ENCODE measurements at places on chromosomes 1 and 21.

GRCh38 chr1:179510038-179510437 lies 65.7 kb downstream of the NPHS2 start:
- no peak for DNase-seq

GRCh38 chr1:86356247-86356646 lies 39.9 kb downstream of the ODF2L start:
- no peak for DNase-seq

DNA sequence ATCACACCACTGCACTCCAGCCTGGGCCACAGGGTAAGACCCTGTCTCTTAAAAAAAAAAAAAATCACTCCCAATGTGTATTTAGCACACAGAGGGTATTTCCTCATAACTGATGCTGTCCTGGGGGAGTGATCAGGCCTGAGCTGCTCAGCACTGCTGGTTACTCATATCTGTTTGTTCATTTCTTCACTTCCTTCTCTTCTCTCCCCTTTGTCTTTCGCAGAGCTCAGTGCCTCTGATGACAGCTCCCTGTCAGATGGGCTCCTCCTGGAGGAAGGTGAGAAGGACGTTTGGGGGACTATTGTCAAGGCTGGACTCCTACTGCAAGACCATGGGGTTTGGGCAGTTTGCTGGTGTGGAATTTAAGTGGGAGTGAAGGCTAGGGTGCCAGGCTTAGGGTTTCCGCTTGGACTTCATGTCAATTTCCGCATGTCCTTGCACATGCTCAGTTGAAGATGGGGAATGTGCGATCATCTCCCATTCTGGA lies 13.0 kb downstream of the INAVA start:
- DNase-seq, result no peak

- DNase-seq, result no peak
Measured at GRCh38 chr1:84583648-84584047, 9.4 kb upstream of the CTBS start.

DNA sequence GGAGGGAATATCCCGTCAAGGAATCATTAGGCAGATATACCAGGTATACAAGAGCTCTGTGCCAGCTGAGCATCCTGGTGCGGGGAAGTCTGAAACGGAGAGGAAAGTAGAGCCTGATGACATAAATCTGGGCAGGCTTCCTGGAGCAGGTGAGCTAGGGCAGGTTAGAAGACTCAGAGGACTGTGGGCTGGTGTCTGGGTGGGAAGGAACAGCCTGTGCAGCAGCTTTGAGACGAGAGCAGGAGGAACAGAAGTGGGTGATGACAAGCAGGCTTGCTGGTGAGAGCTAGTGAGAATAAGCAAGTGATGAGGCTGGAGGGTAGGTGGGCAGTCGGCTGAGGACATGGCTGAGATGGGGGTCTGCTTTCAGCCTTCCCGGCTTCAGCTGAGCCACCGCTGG lies 6.7 kb downstream of the CELSR2 start:
- no peak for DNase-seq

DNA sequence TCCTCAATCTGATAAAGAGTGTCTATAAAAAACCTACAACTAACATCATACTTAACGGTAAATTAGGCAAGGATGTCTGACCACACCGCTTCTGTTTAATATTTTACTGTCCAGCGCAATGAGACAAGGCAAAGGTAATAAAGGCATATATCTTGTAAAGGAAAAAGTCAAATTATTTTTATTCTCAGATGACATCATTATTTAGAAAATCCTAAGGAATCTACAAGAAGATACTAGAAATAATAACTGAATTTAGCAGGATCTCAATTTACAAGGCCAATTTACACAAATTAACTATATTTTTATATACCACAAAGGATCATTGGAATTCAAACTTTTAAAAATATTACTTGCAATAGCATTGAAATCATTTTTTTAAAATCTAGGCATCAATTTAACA lies 29.4 kb downstream of the GJA4 start:
- DNase-seq, result no peak

DNA sequence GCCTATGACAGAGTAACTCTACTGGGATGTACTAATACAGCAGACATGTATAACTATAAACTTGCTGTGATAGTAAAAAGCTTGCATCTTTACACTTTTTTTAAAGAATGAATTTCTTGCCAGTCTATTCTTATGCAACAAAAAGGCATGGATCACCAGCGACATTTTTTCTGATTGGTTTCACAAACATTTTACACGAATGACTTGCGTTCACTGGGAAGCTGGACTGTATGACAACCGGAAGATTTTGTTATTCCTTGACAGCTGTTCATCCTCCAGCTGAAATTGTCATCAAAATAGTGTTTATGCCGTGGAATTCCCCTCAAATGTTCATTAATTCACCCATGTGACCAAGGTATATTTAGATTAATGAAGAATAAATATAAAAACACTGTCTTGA lies 131.0 kb downstream of the XPR1 start:
- DNase-seq, result no peak

Measured in activated CD8-positive, alpha-beta memory T cell treated with anti-CD3 and anti-CD28 coated beads for 1 hour (primary cell).